ENCODE measurements at places on chromosomes 6 and 20.

GRCh38 chr20:28562510-28562898 is 2695.0 kb upstream of the DEFB115 start:
- no peak for DNase-seq

GRCh38 chr6:139474145-139475108 is 100.0 kb upstream of the CITED2 start:
- no peak for DNase-seq

- no peak for DNase-seq
Measured at GRCh38 chr6:45467853-45468252, 90.1 kb upstream of the SUPT3H start.

GRCh38 chr6:6694368-6694780 is 105.9 kb downstream of the LY86 start:
- no peak for DNase-seq

Data from stimulated activated CD4-positive, alpha-beta T cell treated with anti-CD3 and anti-CD28 coated beads, Interleukin-1b, Interleukin-23, amount 100 ng/mL, for 1 hour (primary cell).